T-helper 2 cell treated with Interferon-gamma antibody and Interleukin-4, amounts not matched to agents 100 ng/mL and 5 ng/mL, for 36 hours (primary cell): ENCODE measurements at places on chromosomes 2 and 18. TPM values are rescaled to one million over a fixed set of nuclear protein-coding genes. Genes with fewer than 3 reads are reported as not detected.

KCNS3 gene
- not detected in 2 replicates for total RNA-seq

DPP10 gene
- total RNA-seq, result not detected in 2 replicates

KANSL3 gene
- total RNA-seq, result 56.1 and 56.5 TPM in 2 replicates

SPATA3 gene
- total RNA-seq, result not detected in 2 replicates

MPP4 gene
- not detected in 2 replicates for total RNA-seq

GALNT5 gene
- total RNA-seq, result not detected in 2 replicates

NPHP1 gene
- total RNA-seq, result not detected in 2 replicates

CYP26B1 gene
- not detected in 2 replicates for total RNA-seq

ASPRV1 gene
- 1.3 and 1.5 TPM in 2 replicates for total RNA-seq

SLC19A3 gene
- not detected in 2 replicates for total RNA-seq

MYO7B gene
- 1.6 and 1.7 TPM in 2 replicates for total RNA-seq

IL1B gene
- total RNA-seq, result not detected in 2 replicates

CPO gene
- not detected in 2 replicates for total RNA-seq

THUMPD2 gene
- 14.0 and 14.5 TPM in 2 replicates for total RNA-seq

OSR1 gene
- total RNA-seq, result not detected in 2 replicates

CFC1 gene
- not detected in 2 replicates for total RNA-seq

ABCG5 gene
- total RNA-seq, result not detected in 2 replicates
